ENCODE measurements at places on chromosomes 16 and 17.
A peak's percentile ranks its signal among the peaks of the same experiment; 100 is the strongest.

DNA sequence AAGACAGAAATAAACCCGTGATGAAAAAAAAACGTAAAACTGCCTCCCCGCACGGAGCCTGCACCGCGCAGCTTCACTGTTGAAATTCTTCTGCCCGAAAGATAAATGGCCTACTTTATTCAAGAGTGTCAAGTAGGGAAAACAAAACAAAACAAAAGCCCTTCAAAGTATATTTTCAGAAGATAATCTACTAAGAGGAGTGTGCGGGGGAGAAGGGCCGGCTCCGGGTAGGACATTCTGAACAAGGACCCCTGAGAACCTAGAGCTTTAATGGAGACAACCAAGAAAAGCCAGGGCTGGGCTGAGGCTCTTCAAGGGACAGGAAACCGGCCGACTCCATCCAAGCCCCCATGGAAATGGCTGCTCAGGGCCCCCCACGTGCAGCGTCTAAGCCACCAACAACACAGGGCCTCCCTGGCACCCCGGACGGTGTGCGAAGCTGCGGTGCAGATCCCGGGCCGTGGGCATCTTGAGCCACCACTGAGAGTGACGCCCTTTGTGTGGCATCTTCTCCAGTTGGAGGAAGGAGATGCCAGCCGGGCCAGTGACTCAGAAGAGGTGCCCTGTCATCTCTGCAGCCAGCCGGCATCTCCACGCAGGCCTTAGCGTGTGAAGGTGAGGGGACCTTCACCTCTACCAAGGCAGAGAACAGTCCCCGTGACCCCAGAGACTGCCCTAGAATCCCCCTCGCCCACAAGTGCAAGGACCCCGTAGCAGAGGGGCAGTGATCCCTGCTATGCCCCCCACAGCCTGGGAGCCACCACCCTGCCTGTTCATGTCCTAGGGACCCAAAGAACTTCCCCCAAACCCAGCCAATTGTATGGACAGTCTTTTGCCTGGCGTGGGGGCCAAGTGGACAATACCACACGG lies 250.8 kb downstream of the C16orf95 start:
- no peak for DNase-seq

DNA sequence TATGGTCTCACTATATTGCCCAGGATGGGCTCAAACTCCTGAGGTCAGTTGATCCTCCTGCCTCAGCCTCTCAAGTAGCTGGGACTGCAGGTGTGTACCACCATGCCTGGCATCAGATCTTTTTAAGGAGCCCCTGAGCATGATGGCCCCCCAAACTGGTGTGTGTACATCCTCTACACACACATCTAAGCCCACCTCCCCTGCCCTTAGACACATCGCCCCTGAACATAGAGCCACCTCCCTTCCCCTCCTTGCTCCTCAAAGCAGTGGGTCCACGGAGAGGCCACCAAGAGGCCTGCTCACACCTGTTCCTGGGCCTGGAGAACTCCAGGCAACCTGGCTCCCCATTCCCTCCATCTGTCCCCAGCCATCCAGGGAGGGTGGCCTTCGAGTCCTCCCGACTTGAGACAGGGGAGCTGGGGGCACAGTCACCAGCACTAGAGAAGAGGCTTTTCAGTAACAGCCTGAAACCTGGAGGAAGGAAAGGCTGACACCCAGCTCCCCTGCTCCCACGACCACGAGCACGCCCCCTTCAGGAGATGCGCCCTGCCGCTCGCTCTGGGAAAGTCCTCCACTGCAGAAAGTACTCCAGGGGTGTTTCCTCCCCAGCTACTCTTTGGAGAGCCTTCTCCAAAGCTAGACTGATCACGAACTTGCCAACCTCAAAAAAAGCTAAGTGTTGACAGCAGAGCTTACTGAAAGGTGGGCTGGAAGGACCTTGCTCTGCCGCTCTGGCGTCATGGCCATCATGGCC lies 12.6 kb upstream of the PRR29 start:
- DNase-seq, result no peak

GRCh38 chr17:59561042-59561441 lies 4.4 kb upstream of the DHX40 start:
- no peak for DNase-seq

DNA sequence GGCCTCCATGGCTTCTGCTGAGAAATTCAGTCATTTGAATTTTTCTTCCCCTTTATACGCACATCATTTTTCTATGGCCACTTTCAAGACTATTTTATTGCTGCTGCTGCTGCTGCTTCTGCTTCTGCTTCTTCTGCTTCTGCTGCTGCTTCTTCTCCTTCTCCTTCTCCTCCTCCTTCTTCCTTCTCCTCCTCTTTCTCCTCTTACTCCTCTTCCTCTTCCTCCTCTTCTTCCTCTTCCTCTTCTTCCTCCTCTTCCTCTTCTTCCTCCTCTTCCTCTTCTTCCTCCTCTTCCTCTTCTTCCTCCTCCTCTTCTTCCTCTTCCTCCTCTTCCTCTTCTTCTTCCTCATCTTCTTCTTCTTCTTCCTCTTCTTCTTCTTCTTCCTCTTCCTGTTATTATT lies 22.4 kb downstream of the CPD start:
- DNase-seq, result no peak

DNA sequence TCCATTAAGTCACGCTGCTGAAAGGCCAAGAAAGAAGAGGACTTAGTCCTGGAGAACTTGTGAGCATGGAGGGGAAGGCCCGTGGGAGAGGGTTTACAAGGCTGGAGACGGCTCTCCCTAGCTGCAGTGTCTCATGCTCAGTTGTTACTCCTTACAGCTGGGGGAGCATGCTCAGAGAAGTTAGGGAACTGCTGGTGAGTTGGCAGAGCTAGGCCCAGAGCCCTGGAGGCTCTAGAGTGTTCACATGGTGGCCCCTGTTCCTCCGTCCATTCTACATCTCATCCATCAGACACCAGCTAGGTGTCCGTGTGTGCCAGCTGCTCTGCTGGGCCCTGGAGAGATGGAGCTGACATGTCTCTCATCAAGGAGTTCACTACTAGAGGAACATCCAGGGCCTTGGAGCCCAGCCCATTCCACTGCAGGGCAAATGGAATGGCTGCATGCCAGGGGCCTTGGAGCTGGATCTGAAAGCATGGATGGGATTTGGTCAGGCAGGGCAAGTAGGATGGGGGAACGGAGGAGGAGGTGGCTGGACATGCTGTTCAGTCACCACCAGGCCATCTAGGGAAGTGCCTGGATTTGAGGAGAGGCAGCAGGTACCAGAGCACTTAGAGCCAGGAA lies 6.3 kb downstream of the XYLT2 start:
- DNase-seq, result no peak

- no peak for DNase-seq
Observed at GRCh38 chr17:73307130-73307529, 4.7 kb downstream of the CDC42EP4 start.

DNA sequence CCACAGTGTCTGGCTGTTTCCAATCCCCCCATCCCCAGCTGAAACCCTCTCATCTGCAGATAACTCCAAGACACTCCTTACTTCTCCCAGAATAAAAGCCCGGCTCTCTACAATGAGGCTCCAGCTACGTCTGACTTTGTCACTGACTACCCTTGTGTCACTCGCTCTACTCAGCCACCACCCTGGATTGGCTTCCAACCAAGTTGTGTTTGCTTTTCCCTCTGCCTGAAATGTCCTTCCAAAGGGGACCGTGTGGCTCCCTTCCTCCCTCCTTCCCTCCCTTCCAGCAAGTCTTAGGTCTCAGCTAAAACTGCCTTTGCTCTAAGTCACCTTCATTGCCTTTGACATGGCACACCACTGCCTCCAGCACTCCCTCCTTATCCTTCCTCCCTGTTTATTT lies 42.8 kb downstream of the CDH1 start:
- DNase-seq, result no peak

DNA sequence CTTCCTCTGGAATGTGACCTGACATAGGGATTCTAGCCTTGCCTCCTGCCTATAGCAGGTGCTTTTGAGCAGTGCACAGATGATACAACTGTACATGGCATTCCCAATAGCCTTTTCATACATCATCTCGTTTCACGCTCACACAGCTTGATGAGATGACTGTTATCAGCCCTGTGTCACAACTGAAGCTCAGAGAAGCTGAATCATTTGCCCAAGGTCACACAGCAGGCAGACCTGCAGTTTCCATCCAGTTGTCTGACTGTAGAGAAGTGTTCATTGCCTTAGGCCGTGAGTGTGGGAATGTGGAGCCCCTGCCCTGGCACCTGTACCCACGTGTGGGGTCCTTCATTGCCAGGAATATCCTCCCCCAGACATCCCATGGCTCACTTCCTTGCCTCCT lies 20.1 kb downstream of the WFDC1 start:
- no peak for DNase-seq

DNA sequence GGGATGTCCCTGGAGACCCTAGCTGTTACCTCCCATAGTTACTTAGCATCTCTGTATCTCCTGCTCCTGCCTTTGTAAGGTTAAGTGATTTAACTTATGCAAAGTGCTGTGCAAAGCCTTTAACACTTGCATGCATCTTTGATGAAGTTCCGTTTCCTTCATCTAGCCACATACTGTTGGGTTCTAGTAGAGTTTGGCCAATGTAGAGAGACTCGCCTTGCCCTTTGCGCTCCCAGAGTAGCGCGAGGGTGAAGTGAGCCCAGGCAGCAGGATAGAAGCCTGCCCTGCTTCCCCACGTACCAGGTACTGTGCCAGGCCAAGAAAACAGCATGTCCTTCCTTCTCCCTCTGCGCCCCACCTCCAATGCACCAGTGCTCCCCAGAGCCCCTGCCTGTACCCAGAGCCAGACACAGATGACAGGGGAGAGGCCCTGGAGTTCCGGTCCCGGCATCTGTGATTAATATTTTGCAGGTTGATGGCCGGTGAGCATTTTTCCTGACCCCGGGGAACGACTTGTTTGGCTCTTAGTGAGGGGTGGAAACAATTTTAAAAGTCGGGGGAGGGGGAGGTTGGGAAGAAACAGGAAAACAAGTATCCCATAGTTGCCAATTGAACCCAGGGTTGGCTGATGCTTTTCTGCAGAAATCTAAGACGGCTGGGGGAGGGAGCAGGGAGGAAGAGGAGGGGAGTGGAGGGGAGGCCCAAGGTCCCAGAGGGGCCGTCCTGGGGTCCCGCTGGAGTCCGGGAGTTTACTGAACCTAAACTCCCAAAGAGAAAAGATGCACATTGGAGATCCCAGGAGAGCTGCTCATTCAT lies 13.1 kb upstream of the CDC42EP4 start:
- DNase-seq, result no peak

DNA sequence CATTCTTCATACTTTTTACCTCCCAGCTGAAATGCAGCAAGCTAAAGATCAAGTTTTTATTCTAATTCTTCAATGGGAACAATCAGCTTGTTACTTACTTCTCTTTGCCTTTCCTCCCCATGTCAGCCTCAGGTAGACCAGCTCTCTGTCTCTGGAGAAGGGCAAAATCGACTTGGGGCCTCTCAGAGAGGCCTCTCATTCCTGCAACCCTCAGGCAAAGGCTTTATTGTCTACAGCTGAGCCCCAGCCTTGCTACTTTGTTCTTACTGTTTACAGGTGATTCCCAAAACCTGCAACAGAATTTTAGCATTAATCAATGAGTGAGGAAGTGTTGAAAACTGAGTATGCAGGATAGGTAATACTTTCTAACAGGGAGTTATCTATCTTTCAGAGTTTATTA lies 148.6 kb downstream of the KIF2B start:
- no peak for DNase-seq

GRCh38 chr16:25371342-25371741 lies 113.7 kb upstream of the ZKSCAN2 start:
- DNase-seq, result no peak

- DNase-seq, result no peak
Observed at GRCh38 chr16:72997141-72997542, 50.8 kb downstream of the ZFHX3 start.

DNA sequence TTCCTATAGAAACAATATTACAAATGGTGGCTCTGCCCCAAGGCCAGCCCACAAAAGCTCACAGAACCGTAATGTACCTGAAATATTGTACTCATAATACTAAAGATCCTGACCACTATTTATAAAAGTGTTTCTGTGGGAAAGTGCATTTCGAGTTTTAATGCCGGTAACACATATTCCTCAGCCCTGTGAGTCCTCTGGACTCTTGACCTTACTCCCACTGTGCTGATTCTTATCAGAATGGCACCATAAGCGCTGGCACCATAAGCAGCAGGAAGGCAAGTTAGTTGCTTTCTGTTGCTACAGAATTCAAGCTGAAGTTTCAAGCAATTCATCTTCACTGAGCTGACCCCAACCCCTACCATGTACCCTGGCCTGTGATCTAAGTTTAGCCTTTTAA lies 36.4 kb upstream of the MED13 start:
- DNase-seq, result no peak

DNA sequence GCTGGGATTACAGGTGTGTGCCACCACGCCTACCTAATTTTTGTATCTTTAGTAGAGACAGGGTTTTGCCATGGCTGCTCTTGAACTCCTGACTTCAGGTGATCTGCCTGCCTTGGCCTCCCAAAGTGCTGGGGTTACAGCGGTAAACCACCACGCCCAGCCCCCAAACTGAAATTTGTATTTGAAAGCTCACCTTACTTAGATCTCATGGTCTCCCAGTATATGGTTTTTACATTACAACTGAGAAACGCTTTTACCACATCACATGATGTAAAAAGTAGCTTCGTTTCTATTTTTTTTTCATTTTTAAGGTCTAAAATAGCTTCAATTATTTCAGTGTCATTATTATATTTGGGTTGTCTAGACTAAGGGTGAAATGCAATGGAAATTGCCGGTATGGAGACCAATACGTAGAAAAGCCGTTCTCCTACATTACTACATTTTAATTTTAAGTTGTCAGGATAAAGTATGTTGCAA lies 93.3 kb downstream of the BCAS3 start:
- no peak for DNase-seq

- peak; percentile 47 for DNase-seq
Observed at GRCh38 chr17:76408037-76408849, 23.8 kb downstream of the SPHK1 start.

DNA sequence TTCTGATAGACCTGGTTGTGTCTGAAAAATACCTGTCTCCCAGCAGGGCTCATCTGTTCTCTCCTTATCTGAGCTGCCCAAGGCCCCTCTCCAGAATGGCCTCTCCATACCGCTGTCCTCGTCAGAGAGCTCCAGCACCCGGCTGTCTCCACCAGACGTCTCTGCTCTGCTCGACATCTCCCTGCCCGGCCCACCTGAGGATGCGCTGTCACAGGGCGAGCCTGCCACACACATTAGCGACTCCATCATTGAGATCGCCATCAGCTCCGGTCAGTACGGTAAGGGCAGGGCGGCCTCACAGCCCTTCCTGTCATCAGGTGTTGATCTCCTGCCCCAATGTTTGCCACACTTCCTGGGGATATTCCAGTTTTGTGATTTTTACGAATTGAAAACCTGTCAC lies 10.2 kb upstream of the JPT2 start:
- no peak for DNase-seq

- DNase-seq, result no peak
Observed at GRCh38 chr16:78288888-78289287, 189.4 kb downstream of the WWOX start.

- DNase-seq, result no peak
Observed at GRCh38 chr17:6323626-6324356, 111.1 kb downstream of the AIPL1 start.

GRCh38 chr16:27720731-27721530 lies 171.0 kb downstream of the KATNIP start:
- DNase-seq, result no peak
